ENCODE measurements at places on chromosomes 2 and 18.

- no peak for DNase-seq
These were observed 6.6 kb downstream of the IL1RN start for GRCh38 chr2:113133704-113134598.

- no peak for DNase-seq
These were observed 20.3 kb upstream of the LAPTM4A start for GRCh38 chr2:20071397-20072383.

GRCh38 chr2:62150597-62151305 lies 45.2 kb upstream of the B3GNT2 start:
- no peak for DNase-seq

GRCh38 chr2:201122276-201122675 lies 6.3 kb downstream of the CFLAR start:
- DNase-seq: no peak

DNA sequence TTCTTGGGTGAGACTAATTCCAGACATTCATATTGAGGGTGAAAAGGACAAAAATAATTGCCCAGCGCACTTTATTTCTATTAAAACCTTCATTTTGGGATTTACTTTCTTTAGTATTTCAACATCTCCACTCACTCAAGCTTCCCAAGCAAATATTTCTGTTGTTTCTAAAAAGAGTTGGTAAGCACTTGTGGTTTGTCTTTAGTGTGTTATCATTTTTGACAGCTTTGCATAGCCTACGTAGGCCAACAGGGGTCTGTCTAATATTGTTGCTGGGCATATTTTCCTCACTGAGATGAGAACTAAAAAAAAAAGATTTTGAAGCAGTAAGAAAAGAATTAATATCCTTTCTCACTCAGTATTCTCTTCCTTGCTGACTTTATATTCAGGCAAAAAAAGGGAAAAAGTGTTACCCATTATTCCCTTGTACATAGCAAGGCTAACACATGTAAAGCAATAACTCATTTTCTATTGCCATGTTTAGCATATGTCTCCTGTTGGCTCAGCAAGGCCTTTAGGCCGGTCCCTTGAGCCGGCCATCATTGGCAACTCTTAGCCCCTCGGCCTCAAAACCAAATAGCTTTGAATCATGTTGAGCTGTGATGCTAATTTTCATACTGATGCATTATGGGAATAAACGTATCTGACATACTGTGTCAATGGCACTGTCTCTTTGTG lies 494.2 kb downstream of the ARHGAP15 start:
- DNase-seq: no peak

GRCh38 chr2:230327418-230328154 lies 593 bp downstream of the SP140L start:
- no peak for DNase-seq

DNA sequence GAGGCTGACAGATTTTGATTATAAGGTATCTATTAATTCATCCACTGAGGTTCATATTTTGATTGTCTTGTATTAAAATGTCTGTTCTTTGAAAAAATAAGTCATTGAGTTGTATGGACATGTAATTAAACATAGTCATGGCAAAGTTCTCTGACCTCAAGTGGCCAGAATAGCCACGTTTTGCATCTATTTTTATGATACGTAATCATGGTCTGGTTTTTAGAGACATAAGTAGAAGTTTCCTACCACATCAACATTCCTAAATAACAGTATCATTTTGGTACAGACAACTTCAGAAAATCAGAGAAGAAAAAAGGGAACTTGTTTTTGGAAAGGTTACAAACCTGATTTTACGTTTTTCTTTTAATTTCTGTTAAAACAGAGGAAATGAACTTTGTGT lies 47.6 kb downstream of the COL5A2 start:
- no peak for DNase-seq

- peak; percentile 17 for DNase-seq
These were observed 35.4 kb downstream of the ANKRD29 start for GRCh38 chr18:23627321-23627720.

- DNase-seq: no peak
These were observed 27.1 kb upstream of the MAP3K20 start for GRCh38 chr2:173048522-173048896.

DNA sequence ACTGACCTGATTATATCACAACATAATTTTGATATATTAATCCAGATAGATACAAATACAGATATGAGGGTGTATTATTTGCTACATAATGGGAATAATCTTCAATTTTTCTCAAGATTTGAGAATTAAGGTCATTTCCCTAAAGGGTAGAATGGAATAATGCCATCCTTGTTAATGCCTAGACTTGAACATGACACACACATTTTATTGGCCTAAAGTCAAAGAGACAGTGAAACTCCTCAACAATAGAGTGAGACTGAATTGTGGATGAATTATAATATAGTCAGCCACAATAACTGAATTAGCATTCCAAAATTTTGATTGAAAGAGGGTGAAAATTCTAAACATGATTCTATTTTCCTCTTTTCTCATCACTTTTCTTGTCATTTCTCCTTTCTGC lies 506.0 kb upstream of the CDH2 start:
- no peak for DNase-seq

- no peak for DNase-seq
These were observed 241.3 kb downstream of the RBM43 start for GRCh38 chr2:151020411-151020810.

DNA sequence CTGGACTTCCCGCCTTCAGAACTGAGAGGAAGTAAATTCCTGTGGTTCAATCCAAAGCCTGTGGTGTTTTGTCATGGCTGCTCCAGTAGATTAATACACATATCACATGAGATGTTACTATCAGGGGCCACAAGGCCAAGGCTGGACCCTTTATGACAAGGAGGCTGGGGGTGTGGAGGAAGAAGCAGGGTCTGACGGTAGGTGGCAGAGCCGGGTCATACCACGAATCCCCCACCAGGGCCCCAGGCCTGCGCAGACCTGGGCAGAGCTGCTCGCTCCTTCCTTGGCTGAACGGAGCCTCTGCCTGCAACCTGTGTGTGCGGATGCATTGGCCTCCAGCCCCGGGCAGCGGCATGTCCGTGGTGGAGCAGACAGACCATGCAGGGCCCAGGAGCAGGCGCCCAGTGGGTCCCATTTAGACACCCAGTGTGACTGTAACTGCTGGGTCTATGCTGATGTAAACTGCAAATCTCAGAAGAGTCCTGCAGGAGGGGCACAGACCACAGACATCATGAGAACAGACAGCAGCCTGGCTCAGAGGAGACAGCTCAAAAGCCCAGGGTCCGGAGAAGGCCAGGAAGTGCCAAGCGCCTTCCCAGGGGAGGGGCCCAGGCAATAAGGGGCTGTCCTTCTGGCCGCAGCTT lies 155.2 kb downstream of the PXDN start:
- no peak for DNase-seq

- DNase-seq: no peak
These were observed 89.2 kb downstream of the STPG4 start for GRCh38 chr2:47065771-47066380.

- peak; percentile 60 for DNase-seq
These were observed 40.3 kb upstream of the SIGLEC15 start for GRCh38 chr18:45785134-45785533.

DNA sequence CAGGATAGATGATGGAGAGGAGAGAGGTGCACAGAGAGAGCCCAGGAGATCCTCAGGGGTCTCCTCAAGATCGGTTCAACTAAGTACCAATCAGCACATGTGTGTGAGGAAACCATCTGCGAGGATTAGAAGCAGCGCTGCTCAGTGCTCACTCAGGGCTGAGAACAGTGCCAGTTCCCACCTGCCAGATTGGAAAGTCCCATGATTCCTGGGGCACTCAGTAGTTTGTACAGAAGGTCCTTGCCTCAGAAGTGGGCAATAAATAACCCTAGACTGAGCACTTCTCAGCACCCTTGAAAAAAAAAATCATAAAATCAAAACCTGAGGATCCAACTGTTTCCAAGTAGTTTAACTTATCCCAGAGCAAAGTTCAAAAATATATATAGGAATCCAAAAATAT lies 53.8 kb downstream of the SEMA4F start:
- no peak for DNase-seq

DNA sequence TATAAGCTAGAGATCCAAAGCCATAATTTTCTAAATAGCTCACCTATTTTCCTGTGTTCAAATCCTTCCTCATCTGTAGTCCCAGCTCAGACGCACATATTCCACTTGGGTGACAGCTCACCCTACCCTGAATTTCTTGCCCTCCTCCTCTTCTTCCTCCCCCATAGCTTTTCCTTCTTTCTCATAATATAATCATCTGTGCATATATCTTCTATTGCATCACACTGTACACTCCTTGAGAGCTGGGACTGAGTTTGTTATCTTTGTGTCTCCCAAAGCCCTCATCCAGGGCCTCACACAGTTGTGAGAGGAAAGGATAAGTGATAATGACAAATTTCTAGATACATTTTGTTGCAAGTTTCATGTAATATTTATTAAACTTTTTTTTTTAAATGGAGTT lies 55.9 kb upstream of the RTN4 start:
- no peak for DNase-seq

- DNase-seq: no peak
These were observed 660.6 kb downstream of the NYAP2 start for GRCh38 chr2:226059961-226060627.

DNA sequence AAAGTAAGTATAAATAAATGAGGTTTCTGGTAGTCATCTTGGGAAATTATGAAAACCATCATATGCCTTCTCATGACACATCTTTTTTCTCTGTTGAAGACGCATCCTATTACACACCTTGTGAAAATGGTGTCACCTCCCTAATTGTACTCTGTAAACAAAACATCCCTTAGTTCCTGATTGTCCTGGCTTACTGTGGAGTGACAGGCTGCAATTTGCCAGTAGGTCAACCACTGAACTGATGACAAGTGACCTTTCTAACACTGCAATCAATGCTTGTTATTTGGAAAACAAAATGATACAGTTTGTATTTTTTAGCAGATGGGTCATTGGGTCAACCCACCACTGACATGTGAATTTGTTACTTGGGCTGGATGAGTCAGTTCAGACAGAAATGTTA lies 219.5 kb downstream of the PTPRM start:
- no peak for DNase-seq

DNA sequence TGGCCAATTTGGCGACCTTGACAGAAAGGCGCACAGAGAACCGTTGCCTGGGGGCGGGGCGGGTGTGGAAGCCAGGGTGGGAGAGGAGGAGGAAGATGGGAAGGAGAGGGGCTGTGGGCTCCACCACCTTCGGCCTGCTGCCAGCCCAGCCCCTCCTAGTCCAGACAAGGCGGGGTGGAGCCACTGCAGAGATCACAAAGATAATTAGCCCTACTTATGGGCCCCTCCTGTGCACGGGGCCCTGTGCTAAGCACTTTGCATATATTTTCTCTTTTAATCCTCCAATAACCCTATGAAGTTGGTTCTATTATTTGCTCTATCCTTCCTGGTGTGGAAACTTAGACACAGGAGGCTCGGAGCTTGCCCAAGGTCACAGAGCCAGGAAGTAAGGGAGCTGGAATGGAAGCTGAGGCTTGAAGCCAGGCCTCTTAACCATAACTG lies 13.7 kb upstream of the ECEL1 start:
- no peak for DNase-seq

DNA sequence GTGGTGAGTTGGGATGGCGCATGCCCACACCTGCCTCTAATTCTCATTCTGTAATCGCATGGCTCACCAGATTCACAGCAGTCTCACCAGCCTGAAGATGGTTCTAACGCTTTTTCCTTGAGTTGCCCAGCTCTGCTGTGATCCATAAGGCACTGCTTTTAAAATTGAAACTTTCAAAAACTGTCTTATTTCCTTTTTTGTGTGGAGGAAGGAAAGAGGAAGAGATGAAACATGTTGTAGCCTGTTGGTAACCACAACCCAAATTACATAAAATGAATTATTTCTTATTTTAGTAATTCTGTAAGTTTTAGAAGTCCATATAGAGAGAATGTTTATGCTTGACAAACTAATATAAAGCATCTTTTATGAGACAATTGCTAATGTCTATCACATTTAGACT lies 165.4 kb downstream of the RBM43 start:
- no peak for DNase-seq

- no peak for DNase-seq
These were observed 282.3 kb downstream of the BCL11A start for GRCh38 chr2:60271131-60271530.

DNA sequence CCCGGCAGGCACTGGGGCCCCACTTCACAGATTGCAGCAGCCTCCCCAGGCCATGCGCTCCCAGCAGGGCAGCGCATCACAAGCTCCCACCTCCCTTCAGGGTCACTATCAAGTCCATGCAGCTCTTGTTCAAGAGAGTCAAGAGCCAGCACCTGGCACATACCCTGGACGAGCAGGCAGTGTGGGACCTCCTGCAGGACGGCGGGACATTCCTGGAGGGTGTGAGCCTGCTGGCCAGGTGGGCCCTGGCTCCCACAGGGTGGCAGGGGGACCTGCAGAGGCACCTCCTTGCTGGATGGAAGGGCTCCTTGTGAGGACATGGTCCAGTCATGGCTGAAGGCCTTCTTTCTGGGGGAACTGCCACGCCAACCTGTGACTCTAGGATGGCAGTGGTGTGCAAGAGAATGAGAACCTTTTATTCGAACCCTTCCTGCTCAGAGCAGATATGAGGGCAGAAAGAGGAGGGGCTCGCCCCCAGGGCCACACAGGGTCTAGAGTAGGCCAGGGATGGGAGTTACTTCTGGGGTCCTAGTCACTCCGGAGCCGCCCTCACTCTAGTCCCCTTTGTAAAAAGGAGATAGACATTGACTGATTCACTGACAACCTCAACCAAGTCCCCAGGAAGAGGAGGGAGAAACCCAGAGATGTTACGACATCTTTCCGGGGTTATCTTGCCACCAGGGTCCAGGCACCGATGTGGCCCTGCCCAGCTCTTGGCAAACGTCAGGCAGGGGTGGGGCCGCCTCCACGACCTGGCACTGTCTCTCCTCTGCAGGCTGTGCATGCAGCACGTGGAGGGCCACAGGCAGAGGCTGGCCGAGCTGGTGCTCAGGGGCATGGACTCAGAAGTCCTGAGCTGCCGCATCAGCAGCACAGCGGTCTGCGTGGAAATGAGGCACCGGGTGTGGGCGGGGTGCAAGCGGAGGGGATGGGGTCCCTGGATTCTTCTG lies 31.3 kb downstream of the HJURP start:
- no peak for DNase-seq

GRCh38 chr2:113070606-113070975 lies 2.8 kb downstream of the IL1F10 start:
- DNase-seq: no peak

DNA sequence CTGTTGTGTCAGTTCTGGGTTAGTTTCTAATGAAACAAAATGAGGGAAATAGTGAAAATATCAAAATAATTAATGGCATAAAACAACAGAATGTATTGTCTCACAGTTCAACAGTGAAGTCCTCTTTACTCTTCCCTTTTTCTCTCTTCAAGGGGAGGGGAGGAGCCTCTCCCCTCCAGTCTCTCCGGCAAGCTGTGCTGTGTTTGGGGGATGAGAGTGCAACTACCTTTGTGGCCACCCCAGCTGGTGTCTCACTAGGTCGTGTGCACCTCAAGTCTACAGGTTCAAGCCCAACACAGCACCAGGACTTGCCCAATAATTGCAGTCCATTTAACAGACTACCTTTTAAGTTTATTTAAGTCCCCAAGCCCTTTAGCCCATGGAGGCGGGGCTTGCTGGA lies 271.7 kb upstream of the DOK6 start:
- DNase-seq: no peak

- no peak for DNase-seq
These were observed 86.8 kb downstream of the SPRED2 start for GRCh38 chr2:65345631-65346030.

GRCh38 chr2:207066791-207067460 lies 98.8 kb downstream of the KLF7 start:
- DNase-seq: no peak

Measured in prostate gland (tissue), 2 donors.